NCI-H524 treated with DMSO at 0.1 percent for 48 hours (cell line): ENCODE measurements at places on chromosomes 13 and 19.

DNA sequence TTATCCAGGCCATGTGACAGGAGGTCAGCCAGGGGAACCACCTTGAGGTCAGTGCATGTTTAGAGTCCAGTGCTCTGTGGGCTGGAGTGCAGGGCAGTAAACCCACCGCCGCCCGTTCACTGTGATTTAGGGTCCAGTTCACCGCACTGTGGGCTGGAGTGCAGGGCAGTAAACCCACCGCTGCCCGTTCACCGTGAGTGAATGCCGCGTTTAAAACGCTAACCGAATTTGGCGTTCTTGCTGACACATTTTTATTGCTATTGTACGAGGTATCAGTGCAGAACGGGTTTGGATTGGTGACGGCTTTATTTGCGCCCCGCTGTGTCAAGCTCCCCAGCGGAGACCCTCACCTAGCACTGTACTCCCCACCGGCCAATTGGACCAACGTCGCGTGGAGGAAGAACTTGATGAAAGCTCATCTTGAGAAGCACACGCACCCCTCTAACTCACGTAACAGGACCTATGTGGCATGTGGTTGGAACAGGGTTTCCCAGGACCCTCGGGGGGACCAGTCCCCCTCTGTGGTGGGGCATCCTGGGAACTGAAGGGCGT is 27.9 kb downstream of the C13orf46 start:
- no peak for DNase-seq

- DNase-seq, result no peak
Observed at GRCh38 chr13:33931397-33932311, 113.7 kb downstream of the RFC3 start.

DNA sequence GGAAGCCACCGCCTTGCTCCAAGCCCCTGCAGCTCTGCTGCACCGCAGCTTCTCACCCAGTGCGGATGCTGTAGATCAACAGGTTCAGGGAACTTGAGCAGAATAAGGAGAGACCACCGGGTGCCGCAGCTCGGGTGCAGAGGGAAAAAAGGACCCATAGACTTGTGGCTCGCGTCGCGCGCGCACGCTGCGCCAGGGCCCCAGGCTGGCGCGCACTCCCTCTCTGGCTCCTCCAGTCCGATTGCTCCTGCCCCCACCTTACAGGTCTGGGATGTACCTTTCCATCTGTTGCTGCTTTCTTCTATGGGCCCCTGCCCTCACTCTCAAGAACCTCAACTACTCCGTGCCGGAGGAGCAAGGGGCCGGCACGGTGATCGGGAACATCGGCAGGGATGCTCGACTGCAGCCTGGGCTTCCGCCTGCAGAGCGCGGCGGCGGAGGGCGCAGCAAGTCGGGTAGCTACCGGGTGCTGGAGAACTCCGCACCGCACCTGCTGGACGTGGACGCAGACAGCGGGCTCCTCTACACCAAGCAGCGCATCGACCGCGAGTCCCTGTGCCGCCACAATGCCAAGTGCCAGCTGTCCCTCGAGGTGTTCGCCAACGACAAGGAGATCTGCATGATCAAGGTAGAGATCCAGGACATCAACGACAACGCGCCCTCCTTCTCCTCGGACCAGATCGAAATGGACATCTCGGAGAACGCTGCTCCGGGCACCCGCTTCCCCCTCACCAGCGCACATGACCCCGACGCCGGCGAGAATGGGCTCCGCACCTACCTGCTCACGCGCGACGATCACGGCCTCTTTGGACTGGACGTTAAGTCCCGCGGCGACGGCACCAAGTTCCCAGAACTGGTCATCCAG is 964 bp downstream of the PCDH17 start:
- DNase-seq, result no peak

- DNase-seq, result no peak
Observed at GRCh38 chr19:54162241-54162805, 2.8 kb upstream of the LENG1 start.

DNA sequence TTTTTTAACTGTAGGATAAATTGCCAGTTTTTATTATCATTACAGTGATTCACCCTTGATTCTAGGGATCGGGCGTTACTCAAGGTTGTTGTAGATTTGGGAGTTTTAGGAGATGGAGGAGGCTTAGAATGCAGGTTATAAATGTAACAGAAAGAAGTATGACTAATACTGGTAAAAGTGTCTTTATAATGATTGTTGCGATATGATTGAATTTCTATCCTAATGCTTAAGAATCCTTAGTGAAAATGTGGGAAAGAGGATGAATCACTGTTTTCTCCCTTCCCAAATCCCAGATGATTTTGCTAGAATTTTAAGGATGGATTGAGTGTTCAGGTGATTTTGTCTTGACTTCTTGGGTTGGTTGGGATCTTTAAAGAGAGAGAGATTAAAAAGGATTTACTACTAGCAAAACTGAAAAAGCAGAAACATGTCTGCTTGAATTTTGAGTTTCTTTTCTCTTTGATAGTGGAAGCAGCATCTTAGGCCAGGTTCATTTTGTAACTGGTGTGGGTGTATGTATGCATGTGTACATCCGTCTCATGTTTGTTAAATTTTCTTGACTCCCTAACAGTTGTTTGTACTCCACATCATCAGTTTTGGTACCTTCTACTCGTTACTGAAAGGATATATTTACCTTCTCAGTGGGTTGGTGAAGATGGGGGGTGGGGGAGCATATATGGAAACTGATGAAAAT is 25.9 kb downstream of the ARHGAP35 start:
- no peak for DNase-seq
